ENCODE measurements at places on chromosomes 6 and 20. TPM values are rescaled to one million over a fixed set of nuclear protein-coding genes. Genes with fewer than 3 reads are reported as not detected.

GPLD1 gene
- total RNA-seq: 2.6 TPM

AKAP12 gene
- 99.7 TPM for total RNA-seq

THBS2 gene
- 76.2 TPM for total RNA-seq

GINS1 gene
- 4.2 TPM for total RNA-seq

WTAP gene
- total RNA-seq: 64.7 TPM

TMEM170B gene
- total RNA-seq: 6.3 TPM

PGK2 gene
- not detected for total RNA-seq

TCP11 gene
- not detected for total RNA-seq

TAGAP gene
- 2.1 TPM for total RNA-seq

TGM3 gene
- total RNA-seq: under 0.01 TPM

OSER1 gene
- total RNA-seq: 31.3 TPM

METTL24 gene
- 0.52 TPM for total RNA-seq

BHLHE23 gene
- not detected for total RNA-seq

C20orf144 gene
- not detected for total RNA-seq

ADGRB3 gene
- 3.1 TPM for total RNA-seq

BYSL gene
- 21.9 TPM for total RNA-seq

SDC4 gene
- total RNA-seq: 4.2 TPM

CFAP206 gene
- total RNA-seq: not detected

DNAAF9 gene
- total RNA-seq: 13.6 TPM

GPR6 gene
- not detected for total RNA-seq

B3GALT4 gene
- total RNA-seq: 2.1 TPM

ABHD16B gene
- total RNA-seq: not detected

RBCK1 gene
- total RNA-seq: 29.2 TPM

LAMA2 gene
- 187 TPM for total RNA-seq

CDH4 gene
- 0.52 TPM for total RNA-seq

CD40 gene
- total RNA-seq: 3.7 TPM

MATN4 gene
- 0.52 TPM for total RNA-seq
